Dermis microvascular lymphatic vessel endothelial cell (primary cell): ENCODE measurements at places on chromosomes 11 and 22. TPM values are rescaled to one million over a fixed set of nuclear protein-coding genes. Genes with fewer than 3 reads are reported as not detected.
A peak's percentile ranks its signal among the peaks of the same experiment; 100 is the strongest.

LGR4 gene
- 1.2 and 2.7 TPM in 2 replicates for total RNA-seq

DNA sequence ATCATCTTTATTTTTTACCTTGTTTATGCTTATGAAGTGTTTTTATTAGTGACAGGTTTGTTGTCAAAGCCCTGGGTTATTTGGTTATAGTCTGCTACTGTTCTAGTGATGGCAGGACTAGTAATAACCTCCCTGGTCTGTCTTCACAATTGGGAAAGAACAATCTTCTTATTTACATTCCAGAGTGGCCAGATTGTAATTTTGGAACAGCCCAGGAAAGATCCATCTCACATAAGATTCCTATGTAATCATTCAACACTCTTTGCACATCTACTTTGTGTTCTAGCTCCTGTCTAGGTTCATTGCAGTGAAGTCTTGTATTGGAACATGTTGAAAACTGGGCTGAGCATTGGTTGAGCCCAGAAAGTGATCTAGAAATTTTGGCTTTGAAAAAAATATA lies 63.8 kb downstream of the CYB5R2 start:
- DNase-seq: no peak

SPON1 gene
- under 0.01 and 0.51 TPM in 2 replicates for total RNA-seq

- peak; percentile 98 for DNase-seq
These were observed 29.0 kb downstream of the TIMP3 start for GRCh38 chr22:32830473-32830872.

DNA sequence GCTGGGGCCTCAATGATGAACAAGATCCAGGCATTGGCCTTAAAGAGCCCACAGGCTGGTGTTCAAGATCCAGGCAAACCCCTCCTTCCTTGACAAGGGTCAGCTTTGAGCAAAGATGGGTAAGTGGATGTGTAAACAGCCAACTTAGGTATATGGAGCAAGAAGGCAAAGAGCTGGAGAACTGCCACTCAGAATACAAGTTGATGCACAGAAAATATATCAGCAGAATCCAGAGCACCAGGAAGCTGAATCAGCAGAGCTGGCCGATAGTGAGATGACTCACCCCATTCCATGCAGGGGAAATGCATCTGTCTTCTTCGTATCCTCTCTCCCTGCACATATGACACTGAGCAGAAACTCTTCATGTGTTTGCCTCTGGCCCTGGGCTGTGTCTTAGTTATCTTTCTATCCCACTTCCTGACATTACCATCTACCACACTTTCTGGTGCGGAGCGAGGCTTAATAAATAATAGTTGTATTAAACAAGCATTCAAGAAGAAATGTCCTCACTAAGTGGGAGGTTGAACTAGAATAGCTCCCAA lies 57.8 kb downstream of the ENDOD1 start:
- DNase-seq: peak; percentile 93

OSM gene
- not detected in 2 replicates for total RNA-seq

- DNase-seq: no peak
These were observed 741 bp downstream of the CARS1 start for GRCh38 chr11:3056296-3057068.

TH gene
- 0.13 TPM in 1 of 2 replicates, not detected in the other for total RNA-seq

DNA sequence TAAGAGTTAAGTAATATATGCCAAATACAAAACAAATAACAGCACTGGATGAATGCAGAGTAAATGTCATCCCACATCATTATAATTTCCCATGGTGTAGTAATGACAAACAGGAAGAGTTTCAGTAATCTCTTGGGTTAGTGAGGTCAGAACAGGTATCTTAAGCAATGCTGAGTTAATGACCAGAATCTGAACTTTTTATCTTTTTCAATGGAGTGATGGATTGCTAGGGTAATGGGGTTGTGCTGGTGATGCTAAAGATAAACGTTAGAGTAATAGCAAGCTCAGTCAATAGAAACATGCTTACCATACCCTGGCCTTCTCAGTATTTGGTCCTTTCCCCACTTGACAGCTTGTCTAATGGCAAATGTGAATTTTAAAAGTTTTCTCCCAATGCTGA lies 11.5 kb upstream of the BDNF start:
- DNase-seq: no peak

DNA sequence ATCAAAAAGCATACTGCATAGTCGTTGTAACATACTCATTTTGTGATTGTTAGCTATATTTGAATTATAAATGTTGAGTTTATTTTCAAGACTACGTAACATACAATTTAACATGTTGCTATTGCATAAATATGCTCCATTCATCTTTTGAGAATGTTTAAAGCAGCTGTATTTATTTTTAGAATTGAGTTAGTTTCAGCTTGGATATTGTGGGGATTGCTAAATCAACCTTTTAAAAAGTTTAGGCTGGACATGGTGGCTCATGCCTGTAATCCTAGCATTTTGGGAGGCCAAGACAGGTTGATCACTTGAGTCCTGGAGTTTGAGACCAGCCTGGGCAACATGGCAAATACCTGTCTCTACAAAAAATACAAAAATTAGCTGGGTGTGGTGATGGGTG lies 288.1 kb downstream of the DYNC2H1 start:
- no peak for DNase-seq

DNA sequence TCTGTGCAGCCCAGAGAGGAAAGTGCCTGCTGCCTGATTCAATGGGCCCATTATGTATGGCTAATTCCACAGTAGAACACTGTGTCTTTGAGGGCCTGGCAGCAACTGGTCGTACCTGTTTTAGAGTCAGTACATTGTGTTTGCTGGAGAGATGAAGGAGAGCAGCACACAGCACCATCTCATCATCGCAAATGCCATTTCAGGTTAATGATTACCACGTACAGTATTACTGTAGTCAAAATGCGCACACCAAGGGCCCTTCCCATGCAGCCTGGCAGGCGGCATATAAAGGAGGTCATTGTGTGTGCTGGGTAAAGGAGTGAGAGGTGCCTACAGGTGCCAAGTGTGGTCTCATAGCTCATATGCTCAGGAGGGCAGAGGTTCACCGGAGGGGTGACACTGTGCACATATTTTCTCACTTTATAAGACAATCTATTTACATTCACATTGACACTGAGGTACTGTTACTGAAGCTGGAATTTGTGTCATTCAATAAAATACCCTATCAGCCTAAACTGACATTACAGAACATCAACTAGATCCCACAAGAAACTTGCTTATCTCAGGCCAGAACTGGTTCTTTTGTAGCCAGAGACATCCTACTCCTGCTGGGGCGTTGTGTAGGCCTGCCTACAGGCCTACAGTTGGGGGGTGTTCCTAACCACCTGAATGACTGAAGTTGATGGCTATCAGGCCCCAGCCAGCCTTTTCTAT lies 90.4 kb downstream of the APIP start:
- DNase-seq: no peak

- DNase-seq: no peak
These were observed 16.1 kb upstream of the CABP7 start for GRCh38 chr22:29703569-29704195.

C11orf97 gene
- total RNA-seq: not detected in 2 replicates

- peak; percentile 19 for DNase-seq
These were observed 153.4 kb downstream of the CCDC34 start for GRCh38 chr11:27209562-27210005.

- no peak for DNase-seq
These were observed 227.6 kb upstream of the PITPNB start for GRCh38 chr22:28146401-28147314.

DNA sequence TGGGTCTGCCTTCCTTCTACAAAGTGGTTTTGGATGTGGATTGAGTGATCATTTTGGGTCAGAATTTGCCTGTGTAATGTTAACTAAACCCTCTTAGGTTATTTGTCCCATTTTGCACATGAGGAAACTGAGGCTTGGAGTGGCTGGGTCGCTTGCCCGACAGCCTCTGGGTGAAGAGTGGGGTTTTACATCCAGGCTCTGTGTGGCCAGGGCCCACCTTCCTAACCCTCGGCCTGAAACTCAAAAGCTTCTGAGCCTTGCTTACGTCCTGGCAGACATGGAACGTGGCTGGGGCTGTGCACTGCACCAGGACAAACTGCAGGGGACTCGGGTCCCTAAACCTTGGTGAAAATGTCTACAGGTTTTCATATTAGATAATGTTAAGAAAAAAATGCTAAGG lies 542.4 kb downstream of the TBC1D22A start:
- DNase-seq: no peak

- DNase-seq: no peak
These were observed 366.8 kb upstream of the CCDC179 start for GRCh38 chr11:23227078-23227445.

- no peak for DNase-seq
These were observed 32.1 kb upstream of the TENM4 start for GRCh38 chr11:79472819-79473529.

DNA sequence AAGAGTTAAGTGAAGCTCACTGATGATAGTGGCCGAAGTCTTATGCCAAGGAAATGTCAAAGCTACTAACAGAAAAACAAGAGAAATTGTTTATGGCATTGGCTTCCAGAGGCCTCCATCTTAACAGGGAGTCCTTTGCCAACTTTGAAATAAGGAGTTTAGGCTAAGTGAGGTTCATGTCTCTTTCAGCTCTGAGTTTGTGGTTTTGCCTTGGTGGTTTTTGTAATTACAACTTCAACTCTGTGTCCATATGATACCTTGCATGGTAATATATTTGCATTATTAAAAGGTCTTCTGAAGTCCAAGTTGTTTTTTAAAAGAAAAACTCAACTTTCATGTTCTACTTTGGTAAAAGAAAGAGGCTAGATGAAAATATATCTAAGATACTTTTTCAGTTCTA lies 31.4 kb upstream of the ANO5 start:
- DNase-seq: no peak

GRCh38 chr11:111438846-111439520 lies 59.9 kb upstream of the POU2AF1 start:
- DNase-seq: no peak

DNA sequence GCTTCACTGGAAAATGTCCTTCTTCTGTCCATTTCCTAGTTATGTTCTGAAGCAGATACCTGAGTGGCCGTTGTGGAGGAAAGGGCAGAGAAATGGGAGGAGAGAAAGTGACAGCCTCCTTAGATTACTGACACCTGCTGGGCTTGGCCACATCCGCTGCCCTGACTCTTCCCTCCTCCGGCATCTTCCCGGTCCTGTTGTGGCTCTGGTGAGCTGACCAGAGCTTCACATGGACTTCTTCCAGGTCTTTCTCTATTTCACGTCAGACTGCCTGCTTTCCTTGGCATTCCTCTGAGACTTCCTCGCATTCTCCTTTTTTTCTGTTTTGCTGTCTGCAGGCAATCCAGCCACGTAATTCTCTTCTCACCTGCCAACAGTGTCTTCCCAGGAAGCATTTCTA lies 138.7 kb upstream of the E2F8 start:
- DNase-seq: no peak

- DNase-seq: no peak
These were observed 53.9 kb upstream of the PHOX2A start for GRCh38 chr11:72297828-72298227.

DNA sequence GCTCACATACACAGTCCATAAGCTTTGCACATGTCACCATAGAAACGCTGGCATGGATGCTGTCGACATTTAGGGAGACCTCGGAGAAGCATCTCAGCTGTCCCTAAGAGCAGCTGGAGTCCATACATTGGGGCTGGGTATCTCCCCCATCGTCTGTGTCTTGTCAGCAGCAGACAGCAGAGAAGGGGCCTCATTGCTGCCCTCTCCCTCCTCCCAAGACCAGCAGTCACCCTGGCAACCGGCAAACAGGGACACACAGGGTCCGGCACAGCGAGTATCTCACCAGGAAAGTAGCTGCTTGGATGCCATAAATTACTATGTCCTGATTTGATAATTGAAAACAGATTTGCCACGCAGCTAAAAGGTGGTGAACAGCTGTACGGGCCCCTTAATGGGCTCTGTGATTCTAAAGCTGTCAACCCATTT lies 84.4 kb downstream of the CD44 start:
- DNase-seq: no peak

GRCh38 chr11:34358728-34359547 lies 1.1 kb upstream of the ABTB2 start:
- peak; percentile 38 for DNase-seq
